ENCODE measurements at places on chromosomes 2 and 18.

DNA sequence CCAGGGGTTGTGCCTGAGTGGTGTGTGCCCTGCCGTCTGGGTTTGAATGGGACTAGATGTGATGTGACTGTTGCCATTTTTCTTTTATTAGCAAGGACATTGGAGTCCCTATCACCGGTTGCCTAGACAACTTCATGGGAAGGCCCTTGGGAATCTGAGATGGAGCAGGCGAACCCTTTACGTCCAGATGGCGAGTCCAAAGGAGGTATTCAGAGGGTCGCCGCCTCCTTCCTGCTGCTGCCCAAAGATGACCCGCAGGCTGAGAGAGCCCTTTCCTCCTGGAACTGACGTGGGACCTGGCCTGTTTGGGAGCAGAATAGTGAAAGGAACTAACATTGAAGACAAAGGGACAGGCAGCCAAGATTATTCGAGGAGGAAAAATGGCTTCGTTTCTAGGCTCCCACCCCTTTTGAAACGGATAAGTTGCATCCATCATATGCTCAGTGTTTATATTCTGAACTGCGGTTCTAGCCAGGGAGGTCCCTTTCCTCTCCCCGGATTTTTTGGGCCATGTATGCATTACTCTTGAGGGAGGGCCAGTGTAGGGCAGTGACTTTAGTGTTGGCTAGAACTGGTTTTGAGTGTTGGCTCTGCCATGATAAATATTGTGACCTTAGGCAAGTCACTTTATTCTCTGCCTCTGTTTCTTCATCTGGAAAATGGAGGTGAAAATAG, 673 bp downstream of the CENPO start:
- no peak for DNase-seq

DNA sequence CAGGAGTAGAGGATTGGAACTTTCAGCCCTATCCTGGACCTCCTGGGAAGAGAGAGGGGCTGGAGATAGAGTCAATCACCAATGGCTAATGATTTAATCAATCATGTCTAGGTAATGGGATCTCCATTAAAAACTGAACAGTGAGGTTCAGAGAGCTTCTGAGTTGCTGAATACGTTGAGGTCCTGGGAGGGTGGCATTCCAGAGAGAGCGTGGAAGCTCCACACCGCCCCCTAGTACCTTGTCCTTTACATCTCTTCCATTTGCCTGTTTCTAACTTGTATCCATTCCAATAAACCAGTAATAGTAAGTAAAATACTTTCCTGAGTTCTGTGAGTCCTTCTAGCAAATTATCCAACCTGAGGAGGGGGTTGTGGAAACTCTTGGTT, 101.7 kb downstream of the B3GNT2 start:
- DNase-seq = peak; percentile 77

GRCh38 chr2:135190799-135191198, 138.7 kb downstream of the RAB3GAP1 start:
- no peak for DNase-seq

DNA sequence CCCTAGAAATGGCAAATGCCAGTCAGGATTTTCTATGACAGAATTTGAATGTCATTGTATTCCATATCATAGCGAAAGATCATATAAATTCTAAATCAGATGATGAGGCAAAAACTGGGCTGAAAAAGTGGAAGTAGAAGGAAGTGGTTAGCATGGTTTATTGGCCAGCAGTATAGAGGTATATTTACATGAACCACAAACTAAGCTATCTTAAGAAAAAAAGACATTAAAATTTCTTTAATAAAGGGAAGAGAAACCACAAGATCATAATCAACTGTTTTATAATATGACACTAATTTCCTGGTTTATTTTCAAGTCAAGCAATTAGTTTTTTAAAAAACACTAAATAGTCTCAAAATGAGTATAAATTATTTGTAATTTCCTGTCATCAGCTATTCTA, 123.2 kb upstream of the LRP1B start:
- DNase-seq = no peak
